Spinal cord (tissue), 10 donors: ENCODE measurements at places on chromosomes 6 and 20. TPM values are rescaled to one million over a fixed set of nuclear protein-coding genes. Genes with fewer than 3 reads are reported as not detected.

Gene POM121L2
- polyA plus RNA-seq, result not detected

Gene ADGRB3
- polyA plus RNA-seq, result 55.3 TPM

Gene PLA2G7
- 9.0 TPM for polyA plus RNA-seq

Gene EGFL8
- 75.6 TPM for polyA plus RNA-seq

Gene PPP1R16B
- polyA plus RNA-seq, result 55.2 TPM

Gene SIRPD
- not detected for polyA plus RNA-seq

Gene SLC22A7
- polyA plus RNA-seq, result 0.71 TPM

Gene MAP3K7
- 42.7 TPM for polyA plus RNA-seq
